ENCODE measurements at places on chromosomes 7 and 10.

DNA sequence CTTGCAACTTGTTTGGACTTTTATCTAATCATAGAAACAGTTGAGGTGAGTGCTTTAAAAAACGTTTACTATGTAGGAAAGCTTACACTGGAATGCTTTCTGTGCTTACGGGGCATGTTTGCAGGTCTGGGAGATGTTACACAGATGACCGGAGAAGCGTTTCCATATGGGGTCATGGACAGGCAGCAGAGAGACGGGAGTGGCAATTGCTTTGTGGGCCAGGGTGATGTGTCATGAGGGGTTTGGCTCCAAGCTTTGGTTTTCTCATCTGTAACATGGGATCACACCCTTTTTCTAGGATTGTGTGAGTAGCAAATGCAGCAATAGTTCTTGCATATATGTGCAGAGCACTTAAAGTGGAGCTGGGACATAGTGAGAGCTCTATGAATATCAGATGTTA is 174.8 kb upstream of the MKI67 start:
- DNase-seq: no peak

DNA sequence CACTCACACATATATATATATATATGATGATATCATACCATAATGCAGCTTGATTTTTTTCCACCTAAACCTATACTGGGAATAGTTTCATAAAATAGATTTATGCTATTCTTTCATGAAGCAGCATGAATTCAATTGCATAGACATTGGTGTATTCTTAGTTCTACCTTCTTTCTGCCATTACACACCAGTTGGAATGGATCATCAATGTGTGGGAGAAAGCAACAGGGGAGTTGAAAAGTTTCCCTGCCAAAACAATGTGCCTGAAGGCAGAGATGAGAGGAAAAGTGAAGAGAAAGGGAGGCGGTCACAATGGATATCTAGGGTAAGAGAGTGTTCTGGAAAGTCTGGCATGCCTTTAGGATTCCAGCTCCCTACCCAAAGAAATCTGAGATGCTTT is 25.2 kb upstream of the ACSL5 start:
- no peak for DNase-seq

GRCh38 chr7:154409703-154410311 is 357.6 kb downstream of the DPP6 start:
- DNase-seq: peak; percentile 40

DNA sequence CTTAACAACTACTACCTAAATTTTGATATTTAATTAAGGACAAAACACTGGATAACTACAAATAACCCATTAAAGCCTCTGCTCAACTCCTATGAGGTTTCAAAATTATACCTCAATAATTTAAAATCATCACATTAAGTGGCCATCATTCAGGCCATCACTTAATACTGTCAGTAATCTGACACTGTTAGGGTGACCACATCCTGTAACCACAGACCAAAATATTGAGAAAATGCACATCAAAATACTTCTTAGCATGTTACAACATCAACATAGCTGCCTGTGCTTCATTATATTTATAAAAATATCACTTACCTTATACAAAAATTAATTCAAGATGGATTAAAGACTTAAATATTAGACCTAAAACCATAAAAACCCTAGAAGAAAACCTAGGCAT is 23.3 kb downstream of the SEM1 start:
- DNase-seq: no peak

GRCh38 chr7:35565927-35566326 is 129.0 kb downstream of the HERPUD2 start:
- DNase-seq: no peak

GRCh38 chr10:45249978-45250693 is 65.3 kb downstream of the OR13A1 start:
- peak; percentile 30 for DNase-seq

DNA sequence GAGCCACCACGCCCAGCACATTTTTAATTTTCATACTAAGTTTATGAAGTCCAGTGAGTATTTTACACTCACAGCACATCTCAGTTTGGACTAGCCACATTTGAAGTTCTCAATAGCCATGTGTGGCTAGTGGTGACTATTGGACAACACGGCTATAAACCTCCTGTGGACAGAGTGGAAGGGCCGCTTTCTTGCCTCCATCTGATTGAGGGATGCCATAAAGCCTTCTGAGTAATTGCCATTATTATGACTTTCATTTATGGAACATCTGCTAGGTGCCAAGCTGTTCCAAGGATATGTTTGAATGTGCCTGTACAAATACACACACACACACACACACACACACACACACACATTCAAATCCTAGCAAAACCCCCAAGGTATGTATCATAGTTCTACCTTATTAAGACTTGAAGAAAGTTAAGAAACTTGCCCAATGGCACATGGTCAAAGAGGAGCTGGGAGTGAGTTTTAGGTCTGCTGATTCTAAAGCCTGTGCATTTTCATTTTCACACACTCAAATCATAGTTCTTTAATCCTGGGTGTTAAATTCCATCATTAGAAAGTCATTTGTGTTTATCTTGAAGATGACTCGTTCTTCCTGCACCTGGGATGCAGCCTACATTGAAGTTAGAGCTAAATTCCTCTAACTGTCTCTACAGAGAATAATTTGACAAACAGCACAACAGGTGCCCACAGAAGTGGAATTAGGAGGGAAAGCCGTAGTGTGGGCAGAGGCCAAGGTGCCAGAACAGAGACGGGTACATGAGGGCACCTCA is 143.3 kb downstream of the PKD1L1 start:
- DNase-seq: no peak

DNA sequence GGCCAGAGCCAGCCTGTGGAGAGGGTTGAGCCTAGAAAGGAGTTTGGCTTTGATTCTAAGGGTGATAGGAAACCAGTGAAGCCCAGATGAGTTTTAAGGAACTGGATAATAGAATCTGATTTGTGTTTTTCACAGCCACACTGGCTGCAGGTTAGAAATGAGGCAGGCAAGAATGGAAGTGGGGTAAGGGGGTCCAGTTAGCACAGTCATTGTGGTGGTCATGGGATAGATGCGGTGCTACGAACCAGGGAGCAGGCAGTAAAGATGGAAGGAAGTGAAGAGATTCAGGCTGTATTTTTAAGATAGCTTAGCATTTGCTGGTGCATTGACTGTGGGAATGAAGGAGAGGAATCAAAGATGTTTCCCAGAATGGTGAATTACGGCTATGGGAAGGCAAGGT is 322.2 kb downstream of the LRMDA start:
- no peak for DNase-seq
